ENCODE measurements at places on chromosomes 1 and 21.

- DNase-seq = no peak
Measured at GRCh38 chr1:228238007-228238406, 30.2 kb downstream of the OBSCN start.

DNA sequence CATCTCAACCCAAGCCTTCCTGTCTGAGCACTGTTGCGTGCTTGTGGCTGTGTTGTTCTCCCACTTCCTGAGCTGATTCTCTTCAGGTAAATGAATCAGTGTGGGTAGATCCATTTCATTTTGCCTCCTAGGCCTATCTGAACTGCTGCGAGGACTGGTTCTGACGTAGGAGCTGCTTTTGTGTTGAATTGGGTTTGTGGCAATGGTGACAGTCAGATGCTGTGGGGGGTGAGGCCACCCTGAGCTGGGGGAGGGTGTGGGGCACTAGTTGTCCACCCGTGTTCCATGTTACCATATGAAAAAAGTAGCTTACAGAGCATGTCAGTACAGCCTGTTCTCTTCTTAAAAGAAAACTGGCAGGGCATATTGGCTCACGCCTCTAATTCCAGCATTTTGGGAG, 81.5 kb downstream of the MRPS6 start:
- DNase-seq = no peak

- DNase-seq = no peak
Measured at GRCh38 chr1:208778417-208778816, 534.2 kb upstream of the PLXNA2 start.

DNA sequence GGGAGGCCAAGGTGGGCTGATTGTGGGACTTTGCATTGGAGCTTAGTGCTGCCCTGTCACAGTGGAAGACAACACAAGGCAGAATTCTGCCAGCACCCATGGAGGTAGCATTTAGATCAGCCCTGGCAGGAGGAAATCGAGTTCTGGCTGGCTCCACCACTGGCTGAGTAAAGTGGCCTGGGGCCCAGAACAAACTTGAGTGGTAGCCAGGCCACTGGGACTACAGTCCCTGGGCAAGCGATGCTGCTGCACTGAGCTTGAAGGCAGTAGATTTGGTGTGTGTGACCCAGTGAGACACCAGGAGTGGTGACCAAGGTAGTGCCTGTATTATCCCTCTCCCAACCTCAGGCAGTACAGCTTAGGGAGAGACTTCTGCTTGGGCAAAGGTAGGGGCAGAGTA, 22.5 kb upstream of the UHMK1 start:
- DNase-seq = no peak
